Activated CD4-positive, alpha-beta T cell treated with anti-CD3 and anti-CD28 coated beads, Interleukin-2, amount 10 ng/mL, durations not matched to agents 7 days and 5 days (primary cell): ENCODE measurements at places on chromosomes 12 and 14. TPM values are rescaled to one million over a fixed set of nuclear protein-coding genes. Genes with fewer than 3 reads are reported as not detected.

ADGRD1 gene
- not detected for total RNA-seq

DNAH10 gene
- total RNA-seq, result 0.17 TPM

DDX51 gene
- 27.5 TPM for total RNA-seq

AMDHD1 gene
- total RNA-seq, result 1.4 TPM

TMEM179 gene
- total RNA-seq, result not detected

RNF212B gene
- total RNA-seq, result not detected

TAS2R14 gene
- 2.1 TPM for total RNA-seq

SMCO2 gene
- 0.46 TPM for total RNA-seq

ANKRD33 gene
- not detected for total RNA-seq

TMEM119 gene
- 1.2 TPM for total RNA-seq

GARIN6 gene
- not detected for total RNA-seq

CGRRF1 gene
- total RNA-seq, result 9.6 TPM

EML1 gene
- total RNA-seq, result not detected

RERG gene
- 0.21 TPM for total RNA-seq

SLC25A47 gene
- total RNA-seq, result not detected

ATP2A2 gene
- total RNA-seq, result 131 TPM

COX8C gene
- not detected for total RNA-seq

LUM gene
- total RNA-seq, result not detected

PTPRO gene
- total RNA-seq, result 7.7 TPM

SLCO1B3 gene
- total RNA-seq, result not detected
